Gastrocnemius medialis (tissue), 4 donors: ENCODE measurements at places on chromosomes 1 and 21. TPM values are rescaled to one million over a fixed set of nuclear protein-coding genes. Genes with fewer than 3 reads are reported as not detected.

Gene AMY1B
- total RNA-seq = not detected

Gene FNDC5
- total RNA-seq = 101 TPM

Gene KRTAP12-2
- total RNA-seq = not detected

Gene KIFAP3
- 15.5 TPM for total RNA-seq

Gene BACH1
- total RNA-seq = 72.7 TPM

Gene FMN2
- not detected for total RNA-seq

Gene RUNX3
- total RNA-seq = 0.13 TPM

Gene TRMT13
- total RNA-seq = 5.5 TPM

Gene ANGPTL1
- 75.2 TPM for total RNA-seq

Gene SPRR1B
- total RNA-seq = not detected

Gene ESRRG
- total RNA-seq = 18.7 TPM

Gene S100A2
- total RNA-seq = 14.7 TPM

Gene CRYAA
- not detected for total RNA-seq

Gene AMY1A
- not detected for total RNA-seq

Gene C1orf226
- total RNA-seq = 0.39 TPM

Gene TTC22
- total RNA-seq = 0.10 TPM

Gene OR6Y1
- total RNA-seq = not detected

Gene CHIA
- not detected for total RNA-seq

Gene TMPRSS3
- not detected for total RNA-seq

Gene MYOM3
- total RNA-seq = 266 TPM

Gene HMCN1
- total RNA-seq = 4.9 TPM

Gene CGN
- not detected for total RNA-seq

Gene BEST4
- not detected for total RNA-seq

Gene IER5
- 30.5 TPM for total RNA-seq

Gene TNFSF4
- 0.25 TPM for total RNA-seq
